GM04504 (cell line): ENCODE measurements at places on chromosomes 11 and 22.

- no peak for DNase-seq
Measured at GRCh38 chr22:19892257-19892879, 37.7 kb upstream of the GNB1L start.

DNA sequence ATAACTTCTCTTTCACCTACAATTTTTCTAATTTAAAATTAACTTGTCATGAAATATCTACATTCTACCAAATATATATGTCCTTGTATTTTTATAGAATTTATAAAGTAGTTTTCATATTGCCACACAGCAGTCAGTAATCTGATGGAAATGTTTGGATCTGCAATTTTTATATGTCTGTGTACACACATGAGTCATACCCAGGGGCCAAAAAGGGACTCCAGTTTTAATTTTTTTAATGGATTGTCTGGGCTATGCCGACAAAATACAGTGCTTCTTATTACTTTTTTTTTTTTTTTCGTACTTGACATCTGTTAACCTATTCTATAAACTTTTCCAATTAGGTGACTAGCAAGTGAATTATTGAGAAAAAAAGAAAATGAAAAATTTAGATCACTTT lies 6.3 kb downstream of the GUCY1A2 start:
- DNase-seq, result no peak

- peak; percentile 94 for DNase-seq
Measured at GRCh38 chr11:70303070-70303469, 32.6 kb downstream of the PPFIA1 start.

GRCh38 chr11:32894149-32894827 lies 1.7 kb downstream of the QSER1 start:
- DNase-seq, result peak; percentile 52

DNA sequence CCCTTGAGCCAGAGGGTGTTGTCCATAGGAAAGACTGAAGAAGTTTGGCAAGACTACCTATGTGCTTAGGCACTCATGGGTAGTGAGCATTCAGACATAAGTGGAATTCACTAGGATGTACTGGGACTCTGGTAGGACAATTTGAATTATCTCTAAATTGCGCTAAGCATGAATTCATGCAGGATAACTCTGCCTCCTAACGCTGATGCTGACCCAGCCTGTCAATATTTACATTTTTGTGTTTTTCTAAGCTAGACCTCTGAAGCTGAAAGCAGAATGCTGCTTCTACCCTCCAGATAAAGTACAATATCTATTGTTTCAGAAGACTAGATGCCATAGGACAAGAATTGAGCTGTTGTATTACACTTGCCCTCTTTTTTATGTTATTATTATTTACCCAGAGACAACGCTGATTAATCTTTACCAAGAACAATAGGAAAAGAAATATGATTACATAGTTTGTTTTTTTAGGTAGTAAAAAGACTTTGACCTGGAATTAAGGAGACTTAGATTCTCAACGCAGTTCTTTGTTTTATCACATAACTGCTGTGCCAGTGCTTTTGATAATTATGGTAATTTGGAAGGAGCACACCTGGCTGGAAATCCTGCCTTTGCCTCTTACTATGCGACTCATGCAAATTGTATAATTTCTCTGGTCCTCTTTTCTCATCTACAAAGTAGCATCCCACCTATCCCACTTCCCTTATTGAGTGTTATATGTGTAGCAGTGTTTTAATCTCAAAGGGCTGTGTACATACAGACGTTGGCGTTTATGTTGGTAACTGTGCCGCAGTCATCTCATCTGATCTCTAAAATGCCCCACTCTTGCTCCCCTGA lies 21.2 kb upstream of the GRAMD1B start:
- DNase-seq, result no peak

- no peak for DNase-seq
Measured at GRCh38 chr22:49310354-49310753, 517.3 kb downstream of the BRD1 start.

- no peak for DNase-seq
Measured at GRCh38 chr11:44746894-44747293, 20.1 kb downstream of the TSPAN18 start.

DNA sequence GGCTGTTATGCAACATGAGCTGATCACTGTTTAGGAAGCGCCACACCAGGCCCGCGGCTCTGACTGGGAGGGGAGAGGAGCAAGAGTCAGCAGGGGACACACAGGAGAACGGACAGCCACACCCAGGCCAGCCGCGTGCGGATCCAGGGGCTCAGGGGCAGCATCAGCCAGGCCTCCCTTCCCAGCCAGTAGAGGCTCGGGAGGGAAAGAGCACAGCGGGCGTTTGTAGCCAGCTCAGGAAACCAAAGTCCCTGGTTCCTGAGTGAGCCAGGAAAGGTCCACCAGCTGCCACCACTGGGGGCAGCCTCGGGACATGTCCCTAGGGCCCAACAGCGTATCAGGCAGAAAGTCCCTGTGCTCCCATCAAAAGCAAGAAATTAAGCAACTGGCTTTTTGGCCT lies 71.8 kb upstream of the PITPNB start:
- DNase-seq, result no peak

- DNase-seq, result no peak
Measured at GRCh38 chr22:19169002-19169946, 9.3 kb downstream of the SLC25A1 start.

DNA sequence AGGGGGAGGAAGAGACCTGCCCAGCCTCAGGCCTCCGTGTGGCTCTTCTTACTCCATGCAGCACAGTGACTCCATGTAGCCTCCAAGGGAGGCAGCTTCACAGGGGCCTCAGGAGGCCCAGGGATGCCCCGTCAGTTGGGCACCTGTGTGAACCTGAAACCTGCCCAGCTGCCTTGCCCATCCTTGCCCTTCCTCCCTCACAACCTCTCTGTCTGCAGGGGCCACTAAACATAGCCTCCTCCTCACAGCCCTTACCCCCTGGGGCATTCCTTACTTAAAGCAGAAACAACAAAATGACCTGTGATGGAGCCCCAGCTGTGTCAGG lies 7.1 kb downstream of the LRRC32 start:
- DNase-seq, result no peak

GRCh38 chr11:120554766-120555432 lies 43.4 kb downstream of the GRIK4 start:
- no peak for DNase-seq

DNA sequence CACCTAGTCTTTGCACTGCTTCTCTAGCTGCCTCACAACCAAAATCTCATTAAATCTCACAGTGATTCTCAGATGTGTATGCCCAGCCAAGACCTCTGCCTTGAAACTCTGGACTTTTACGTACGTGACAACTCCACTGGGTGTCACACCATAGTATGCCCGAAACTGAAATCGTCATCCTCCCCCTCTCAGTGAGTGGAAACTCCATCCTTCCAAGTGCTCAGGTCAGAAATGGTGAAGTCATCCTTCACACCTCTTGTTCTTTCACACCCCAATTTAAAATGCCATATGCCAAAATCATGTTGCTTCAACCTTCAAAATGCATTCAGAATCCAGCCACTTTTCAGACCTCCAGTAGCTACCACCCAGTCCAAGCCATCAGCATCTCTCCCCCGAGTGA lies 42.5 kb downstream of the SFI1 start:
- no peak for DNase-seq

DNA sequence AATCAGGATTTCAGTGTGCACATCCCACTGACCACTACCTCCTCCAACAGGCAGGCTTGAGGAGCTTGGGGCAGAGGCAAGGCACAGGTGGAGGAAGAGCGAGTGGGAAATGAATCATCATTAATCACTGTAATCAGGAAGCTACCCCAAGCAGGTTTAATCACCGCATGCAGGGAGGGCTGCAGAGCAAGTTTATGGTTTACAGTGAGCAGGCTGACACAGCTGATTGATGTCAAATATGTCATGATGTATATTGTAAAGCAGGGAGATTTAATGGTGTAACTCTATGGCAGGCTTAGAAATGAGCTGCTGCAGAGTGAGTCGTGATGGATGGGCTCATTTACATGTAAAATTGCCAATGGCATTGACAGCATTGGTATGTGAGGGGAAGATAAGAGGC lies 441.0 kb downstream of the NTM start:
- DNase-seq, result no peak

- DNase-seq, result no peak
Measured at GRCh38 chr11:8679006-8679405, 3.5 kb downstream of the TRIM66 start.

GRCh38 chr11:73277467-73277866 lies 5.3 kb downstream of the P2RY6 start:
- DNase-seq, result no peak

- DNase-seq, result no peak
Measured at GRCh38 chr11:34359548-34359891, 1.7 kb upstream of the ABTB2 start.

GRCh38 chr11:110971140-110971539 lies 258.9 kb upstream of the ARHGAP20 start:
- peak; percentile 24 for DNase-seq

GRCh38 chr11:122093731-122094275 lies 22.2 kb downstream of the BLID start:
- no peak for DNase-seq

DNA sequence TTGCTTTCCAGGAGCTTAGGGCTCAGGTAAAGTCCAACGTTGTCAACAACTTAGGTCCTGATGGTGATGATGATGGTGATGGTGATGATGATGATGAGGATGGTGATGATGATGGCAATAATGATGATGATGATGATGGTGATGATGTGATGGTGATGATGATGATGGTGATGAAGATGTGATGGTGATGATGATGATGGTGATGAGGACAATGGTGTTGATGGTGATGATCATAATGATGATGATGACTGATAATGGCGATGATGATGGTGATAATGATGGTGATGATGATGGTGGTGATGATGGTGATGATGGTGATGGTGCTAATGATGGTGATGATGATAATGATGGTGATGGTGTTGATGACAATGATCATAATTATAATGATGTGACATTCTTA lies 750.2 kb downstream of the TBC1D22A start:
- no peak for DNase-seq

DNA sequence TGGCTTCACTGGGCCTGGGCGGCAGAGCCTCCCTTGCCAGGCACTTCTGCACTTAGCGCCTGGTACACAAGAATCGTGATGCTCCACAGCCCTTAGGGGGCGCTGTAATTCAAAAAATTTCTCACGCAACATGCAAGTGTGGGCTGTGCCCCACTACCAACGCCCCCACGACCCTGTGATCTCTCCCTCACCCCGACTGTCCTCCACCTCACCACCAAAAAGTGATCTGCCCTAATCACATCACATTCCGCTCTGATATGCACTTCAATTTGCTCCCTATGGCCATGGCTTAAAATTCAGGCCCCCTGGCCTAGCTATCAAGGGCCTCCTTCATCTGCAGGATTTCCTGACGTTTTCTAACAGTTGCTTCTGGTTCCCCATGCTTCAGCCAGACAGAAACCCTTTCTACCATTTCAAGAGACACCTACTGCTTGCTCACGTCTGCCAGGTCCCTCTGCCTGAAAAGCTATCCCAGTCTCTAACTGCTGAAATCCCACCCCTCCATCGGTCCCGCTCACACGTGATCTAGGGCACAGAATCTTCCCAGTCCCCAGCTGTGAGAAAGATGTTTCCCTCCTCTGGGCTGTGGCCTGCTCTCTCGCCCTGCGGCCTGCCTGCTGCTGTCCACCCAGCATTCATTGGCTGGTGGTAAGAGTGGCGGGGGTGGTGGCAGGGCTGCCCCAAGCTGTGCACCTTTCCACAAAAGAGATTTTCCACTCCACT lies 27.9 kb upstream of the LRRC32 start:
- no peak for DNase-seq

- no peak for DNase-seq
Measured at GRCh38 chr11:107840129-107840484, 18.5 kb downstream of the SLC35F2 start.

DNA sequence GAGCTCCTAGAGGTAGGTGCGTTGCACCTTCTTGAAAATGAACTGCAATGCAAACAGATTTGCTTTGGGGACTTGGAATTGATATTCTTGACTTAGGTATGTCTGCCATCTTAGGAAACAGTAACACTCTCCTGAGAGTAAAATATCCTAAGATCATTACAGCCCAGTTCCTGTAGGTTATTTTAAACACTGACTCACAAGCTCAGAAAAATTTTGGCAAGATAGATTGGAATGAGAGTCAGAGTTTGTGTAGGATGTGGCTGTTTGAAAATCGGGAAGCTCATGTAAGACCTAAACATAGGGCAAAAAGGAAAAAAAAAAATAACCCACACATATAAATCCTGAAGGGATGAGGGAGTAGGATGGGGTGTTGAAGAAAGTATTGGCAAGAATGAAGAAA lies 377.0 kb upstream of the LRRC4C start:
- no peak for DNase-seq

GRCh38 chr22:47304854-47305253 lies 542.4 kb downstream of the TBC1D22A start:
- no peak for DNase-seq

DNA sequence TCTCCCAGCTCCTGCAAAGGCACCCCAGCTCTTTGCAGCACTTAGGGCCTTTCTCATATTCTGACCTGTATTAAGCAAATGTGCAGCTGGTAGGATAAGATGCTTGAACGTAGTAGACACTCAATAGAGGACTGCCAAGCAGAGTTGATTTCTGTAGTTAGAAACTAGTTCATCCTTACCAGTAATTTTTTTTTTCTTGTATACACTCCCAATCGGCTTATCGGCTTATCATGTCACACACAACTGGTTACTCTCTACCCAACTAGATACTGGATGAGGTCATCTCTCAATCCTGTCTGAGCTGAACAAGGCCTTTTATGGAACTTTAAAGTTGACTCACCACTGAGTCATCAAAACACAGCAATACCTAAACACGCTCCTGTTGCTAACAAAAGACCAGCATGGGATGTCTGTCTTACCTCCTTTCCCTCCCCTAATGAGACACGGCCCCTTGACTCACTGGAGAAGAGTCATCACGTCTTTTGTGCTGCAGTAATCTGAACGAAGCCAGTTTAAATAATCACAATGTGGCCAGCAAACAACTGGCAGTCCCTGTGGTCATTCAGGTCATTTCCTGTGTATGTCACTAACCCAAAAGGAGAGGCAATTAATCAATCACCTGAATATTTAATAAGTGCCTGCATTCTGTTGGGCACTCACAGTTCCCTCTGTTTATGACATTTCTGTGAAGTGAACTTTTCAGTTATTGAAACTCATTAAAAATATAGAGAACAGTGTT lies 7.5 kb upstream of the WEE1 start:
- peak; percentile 100 for DNase-seq

DNA sequence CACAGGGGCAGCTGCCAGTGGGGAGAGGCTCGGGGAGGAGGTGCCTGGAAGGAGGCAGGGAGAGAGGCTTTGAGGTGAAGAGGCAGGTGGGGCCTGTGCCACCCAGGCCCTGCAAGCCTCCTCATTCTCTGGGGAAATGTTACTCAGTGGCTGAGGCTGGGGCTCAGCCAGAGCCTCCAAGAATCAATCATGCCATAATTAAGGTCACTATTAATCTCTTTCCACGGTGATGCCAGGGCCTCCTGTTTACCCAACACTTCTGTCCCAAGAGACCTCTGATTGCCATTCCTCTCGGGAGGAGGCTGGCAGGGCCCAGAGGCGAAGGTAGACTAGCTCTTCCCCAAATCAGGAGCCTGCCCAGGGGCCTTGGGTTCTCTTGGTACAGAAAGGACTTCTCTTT lies 38.4 kb downstream of the GDPD5 start:
- DNase-seq, result no peak

DNA sequence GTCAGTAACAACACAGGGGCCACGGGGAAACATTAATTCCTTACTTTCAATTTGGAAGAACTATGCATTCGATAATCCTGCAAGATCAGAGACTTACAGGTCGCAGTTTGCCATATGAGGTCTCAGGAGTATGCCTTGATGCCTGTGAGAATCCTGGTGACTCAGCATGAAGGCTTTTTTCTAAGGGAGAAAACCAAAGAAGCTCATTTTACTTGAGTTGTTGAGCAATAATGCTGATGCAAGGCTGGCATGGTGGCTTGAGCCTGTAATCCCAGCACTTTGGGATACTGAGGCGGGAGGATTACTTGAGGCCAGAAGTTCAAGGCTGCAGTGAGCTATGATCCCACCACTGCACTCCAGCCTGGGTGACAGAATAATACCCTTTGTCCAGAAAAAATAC lies 26.6 kb downstream of the ATG16L2 start:
- peak; percentile 80 for DNase-seq
